ENCODE measurements at places on chromosomes 5 and 9.

- DNase-seq: no peak
These were observed 62.9 kb downstream of the HSD17B4 start for GRCh38 chr5:119515192-119515591.

DNA sequence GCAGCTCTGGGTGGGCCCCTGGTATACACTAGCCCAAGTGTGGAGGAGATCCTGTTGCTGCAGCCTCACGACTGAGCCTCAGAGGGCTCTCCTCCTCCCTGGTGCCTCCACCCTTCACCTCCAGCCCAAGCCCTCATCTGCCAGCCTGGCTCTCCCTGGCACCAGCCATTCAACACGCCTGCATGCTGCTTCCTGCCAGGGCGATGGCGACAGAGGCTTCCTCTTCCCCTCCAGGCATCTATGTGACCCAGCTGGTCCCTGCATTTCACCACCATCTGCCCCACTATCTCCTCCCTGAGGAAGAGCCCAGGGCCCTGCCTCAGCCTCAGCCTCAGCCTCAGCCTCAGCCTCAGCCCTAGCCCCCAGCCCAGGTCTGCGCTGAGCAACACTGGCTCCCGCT lies 54.8 kb upstream of the ANGPTL2 start:
- DNase-seq: no peak

DNA sequence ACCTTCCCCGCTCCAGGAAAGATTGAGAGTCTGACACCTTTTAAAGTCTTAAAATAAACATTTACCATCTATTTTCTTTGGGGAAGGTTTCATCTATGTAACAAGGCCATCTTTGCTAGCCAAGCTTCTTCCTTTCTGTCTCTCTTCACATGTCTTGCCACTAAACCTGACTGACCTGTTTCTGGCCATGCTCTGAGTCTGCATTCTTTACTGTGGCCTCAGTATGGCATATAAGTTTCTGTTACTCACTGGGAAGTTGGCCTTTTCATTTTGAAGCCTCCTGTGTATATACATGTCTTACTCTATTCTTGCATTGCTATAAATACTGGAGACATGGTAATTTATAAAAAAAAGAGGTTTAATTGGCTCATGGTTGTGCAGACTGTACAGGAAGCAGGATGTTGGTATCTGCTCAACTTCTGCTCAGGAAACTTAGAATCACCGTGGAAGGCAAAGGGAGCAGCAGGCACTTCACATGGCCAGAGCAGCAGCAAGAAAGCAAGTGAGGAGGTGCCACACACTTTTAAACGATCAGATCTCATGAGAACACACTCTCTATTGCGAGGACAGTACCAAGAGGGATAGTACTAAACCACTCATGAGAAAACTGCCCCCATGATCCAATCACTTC lies 48.1 kb downstream of the KCNV2 start:
- DNase-seq: no peak

DNA sequence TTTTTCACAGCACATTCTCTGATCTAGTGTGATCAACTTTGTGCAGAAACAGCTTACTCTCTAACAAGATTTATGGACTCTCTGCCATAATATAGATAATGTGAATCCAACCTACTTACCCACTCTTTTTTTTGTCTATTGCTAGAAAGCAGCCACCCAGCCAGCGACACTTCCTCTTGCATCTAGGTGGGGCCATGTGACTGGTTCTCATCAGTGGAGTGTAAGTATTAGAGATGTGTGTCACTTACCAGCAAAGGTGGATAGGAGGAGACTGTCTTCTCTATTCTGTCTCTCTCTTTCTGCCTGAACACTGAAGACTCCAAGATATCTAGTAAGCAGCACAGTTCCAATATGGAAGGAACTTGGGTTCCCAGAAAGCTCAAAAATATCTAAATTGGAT lies 174.8 kb downstream of the MCTP1 start:
- DNase-seq: no peak

DNA sequence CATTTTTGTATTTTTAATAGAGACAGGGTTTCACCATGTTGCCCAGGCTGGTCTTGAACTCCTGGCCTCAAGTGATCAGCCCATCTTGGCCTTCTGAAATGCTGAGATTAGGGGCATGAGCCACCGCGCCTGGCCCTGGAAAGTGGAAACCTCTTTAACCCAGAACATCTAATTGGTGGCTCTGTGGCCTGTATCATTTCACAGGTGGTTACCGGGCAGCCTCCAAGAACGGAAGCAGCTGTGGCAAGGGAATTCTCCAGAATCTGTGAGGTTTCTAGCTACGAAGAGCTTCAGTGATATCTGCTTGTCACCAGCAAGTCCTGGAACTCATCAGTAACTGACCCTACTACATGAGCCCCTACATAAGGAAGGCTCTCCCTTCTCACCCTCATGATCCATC lies 194.9 kb downstream of the DCP2 start:
- no peak for DNase-seq

- DNase-seq: no peak
These were observed 5.3 kb upstream of the MEF2C start for GRCh38 chr5:88888291-88888690.

DNA sequence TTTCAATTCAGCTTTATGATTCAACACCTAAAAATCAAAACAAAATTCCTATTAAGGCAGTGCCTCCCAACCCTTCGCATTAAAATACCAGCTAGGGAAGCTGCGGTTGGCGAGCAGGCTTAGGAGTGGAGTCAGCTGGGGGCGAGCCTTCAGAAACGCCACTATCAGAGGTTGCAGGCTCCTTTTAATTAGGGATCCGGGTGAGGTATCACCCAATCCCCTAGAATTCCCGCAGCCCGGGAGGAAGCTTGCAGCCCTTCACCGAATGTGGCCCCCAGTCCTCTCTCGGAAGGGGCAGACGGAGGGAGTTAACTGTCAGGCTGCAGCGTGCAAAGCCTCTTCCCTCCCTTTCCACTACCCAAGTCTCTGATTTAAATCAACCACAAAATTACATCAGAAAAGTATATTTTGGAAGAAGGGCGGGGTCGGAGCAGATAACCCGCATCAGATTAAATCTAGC lies 1.7 kb downstream of the STC2 start:
- DNase-seq: no peak

GRCh38 chr9:6590334-6590733 lies 55.2 kb downstream of the GLDC start:
- DNase-seq: no peak

GRCh38 chr9:22617156-22617555 lies 170.5 kb downstream of the DMRTA1 start:
- DNase-seq: no peak

DNA sequence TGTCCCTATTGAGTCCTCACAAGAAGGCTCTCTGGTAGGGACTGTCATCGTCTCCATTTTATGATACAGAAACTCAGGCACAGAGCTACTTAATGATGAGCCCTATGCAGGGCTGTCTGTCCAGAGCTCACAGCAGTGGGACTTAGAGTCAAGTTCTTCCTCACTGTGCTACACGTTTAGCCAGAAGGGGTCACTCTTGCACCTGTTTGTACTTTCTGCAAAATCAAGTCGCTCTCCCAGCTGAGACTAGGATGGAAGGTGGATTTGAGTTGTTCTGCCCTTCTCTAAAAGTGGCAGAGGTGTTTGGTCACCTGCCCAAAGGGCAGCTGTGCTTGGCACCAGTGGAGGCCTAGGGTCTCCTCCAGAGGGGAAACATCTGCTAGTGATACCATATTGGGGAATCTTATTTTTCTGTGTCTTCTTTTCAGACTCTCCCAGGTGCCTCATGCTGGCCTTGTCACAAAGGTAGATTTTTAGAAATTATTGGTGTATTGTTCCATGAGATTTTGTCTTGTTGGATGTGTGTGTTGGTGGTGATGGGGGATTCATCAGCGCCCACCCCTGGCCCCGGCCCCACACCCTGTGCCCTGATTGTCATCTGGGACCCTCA lies 104.2 kb downstream of the PPARGC1B start:
- no peak for DNase-seq

DNA sequence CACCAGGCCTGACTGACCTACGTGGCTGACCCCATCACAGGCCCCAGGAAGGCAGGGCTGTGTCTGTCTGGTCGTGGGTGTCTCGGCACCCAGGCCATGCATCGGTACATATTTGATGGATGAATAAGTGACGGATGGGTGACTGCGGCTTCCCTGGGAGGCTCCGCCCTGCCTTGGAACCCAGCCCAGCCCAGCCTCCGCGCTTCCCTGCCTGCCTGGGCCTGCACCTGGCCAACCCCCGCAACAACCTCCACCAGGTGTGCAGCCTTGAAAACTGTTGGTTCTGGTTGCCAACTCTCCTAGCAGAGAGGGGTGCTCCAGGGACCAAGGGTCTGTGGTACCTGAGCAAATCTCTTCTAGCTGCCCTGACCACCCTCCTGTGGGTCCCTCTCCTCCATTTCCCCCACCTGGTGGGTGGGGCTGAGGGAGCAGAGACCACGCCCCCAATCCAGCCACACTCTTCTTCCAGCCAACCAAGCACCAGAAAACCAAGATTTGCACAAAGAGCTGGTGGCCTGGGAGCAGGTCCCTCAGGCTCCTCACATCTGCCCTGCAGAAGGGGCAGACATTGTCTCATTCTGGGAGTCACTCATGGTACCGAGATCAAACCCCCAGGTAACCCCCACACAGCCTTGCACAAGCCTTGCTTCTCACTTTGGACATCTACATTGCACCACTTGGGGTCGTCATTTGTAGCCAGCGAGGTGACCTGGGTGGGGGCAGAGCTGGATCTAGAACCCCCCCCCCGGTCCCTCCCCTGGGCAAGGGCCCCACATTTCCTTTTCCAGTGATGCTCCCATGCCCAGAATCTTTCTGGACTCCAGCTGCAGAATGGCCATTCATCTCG lies 100.6 kb upstream of the IER5L start:
- DNase-seq: peak; percentile 12

DNA sequence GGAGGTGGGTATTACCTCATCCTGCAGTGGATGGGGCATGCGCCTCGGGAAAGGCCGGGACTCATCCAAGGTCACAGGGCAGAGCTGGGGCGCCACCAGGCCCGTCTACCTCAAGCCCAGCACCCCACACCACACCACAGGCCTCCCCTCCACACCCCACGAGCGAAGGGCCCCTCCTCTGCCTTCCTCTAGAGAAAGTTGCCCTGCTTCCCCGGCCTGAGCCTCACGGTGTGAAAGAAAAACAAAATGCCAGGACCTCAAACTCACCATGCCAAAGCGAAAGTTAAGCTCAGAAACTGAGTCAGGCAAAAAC lies 161.1 kb downstream of the COL23A1 start:
- DNase-seq: no peak

DNA sequence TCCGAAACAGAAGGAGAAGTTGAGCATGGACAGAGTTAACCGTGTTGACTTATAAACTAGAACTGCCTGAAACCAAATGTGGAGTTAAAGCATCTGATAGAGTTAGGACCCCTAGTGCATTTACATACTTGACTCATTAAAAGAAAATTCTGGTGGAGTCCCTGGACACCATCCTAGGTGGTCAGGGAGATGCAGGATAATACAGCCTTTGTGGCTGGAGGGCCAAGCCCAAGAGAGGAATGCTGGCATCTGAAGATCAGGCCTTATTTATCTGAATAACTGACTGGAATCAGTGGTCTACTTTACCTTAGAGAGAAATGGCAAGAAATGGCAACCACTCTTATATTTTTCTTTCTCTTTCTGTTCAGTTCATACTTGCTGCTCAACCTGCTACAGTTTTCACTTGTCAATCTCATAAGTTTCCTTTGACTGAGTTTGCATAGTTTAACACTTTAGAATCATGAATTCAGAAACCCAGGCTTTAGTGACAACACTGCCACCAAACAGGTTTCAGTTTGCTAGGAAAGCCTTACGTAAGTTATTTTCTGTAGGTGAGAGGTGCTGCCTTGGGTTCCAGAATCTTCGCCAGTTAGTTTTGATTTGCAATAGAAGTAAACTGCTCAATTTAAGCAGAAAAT lies 10.2 kb downstream of the CMYA5 start:
- DNase-seq: no peak

- no peak for DNase-seq
These were observed 24.4 kb upstream of the GRAMD2B start for GRCh38 chr5:126398791-126399190.

DNA sequence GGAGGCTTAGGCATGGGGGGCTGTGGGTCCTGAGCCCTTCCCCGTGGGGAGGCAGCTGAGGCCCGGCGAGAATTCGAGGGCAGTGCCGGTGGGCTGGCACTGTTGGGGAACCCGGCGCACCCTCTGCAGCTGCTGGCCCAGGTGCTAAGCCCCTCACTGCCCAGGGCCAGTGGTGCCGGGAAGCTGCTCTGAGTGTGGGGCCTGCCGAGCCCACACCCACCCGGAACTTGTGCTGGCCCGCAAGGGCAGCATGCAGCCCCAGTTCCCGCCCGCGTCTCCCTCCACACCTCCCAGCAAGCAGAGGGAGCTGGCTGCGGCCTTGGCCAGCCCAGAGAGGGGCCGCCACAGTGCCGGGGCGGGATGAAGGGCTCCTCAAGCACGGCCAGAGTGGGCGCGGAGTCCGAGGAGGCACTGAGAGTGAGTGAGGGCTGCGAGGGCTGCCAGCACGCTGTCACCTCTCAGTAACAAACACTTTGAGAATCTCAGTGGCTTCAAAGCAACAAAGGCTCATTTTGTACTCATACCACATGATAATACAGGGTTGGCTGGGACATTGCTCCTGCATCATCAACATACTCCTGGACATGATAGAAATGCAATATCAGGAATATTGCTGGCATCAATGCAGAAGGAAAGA lies 265.7 kb upstream of the ANKRD55 start:
- no peak for DNase-seq

DNA sequence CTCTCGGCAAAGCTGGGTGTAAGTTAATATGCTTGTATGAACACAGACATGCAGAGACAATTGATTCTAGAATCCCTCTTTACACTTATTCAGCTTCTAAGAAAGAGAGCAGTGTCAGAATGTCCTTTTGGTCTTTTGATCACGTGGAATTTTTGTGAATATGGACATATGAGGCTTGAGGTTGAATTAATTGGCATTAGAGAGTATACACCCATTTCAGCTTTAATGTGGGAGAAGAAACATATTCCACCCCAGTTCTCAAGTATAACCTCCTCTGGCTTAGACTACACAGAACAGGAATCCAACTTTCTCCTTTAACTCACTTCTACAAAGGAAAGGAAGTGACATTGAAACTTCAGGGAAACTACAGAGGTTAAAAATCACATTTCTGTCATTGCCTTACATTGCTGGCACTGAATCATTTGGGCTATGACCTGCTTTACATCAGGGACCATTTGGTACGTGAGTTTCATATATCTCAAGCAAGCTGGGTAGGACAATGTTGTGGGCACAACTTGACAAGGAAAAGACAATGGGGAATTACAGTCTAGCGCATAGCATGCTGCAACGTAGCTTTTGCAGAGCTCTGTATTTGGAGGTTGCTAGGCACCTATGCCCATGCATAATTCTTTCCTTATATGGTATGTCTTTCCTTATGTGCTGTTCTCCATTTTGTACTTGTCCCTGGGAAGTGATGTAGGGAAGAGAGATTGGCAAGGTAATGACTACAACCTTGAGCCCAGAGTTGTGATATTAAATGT lies 19.5 kb downstream of the DAB2 start:
- DNase-seq: no peak

GRCh38 chr5:146770980-146771379 lies 107.6 kb downstream of the PPP2R2B start:
- no peak for DNase-seq

DNA sequence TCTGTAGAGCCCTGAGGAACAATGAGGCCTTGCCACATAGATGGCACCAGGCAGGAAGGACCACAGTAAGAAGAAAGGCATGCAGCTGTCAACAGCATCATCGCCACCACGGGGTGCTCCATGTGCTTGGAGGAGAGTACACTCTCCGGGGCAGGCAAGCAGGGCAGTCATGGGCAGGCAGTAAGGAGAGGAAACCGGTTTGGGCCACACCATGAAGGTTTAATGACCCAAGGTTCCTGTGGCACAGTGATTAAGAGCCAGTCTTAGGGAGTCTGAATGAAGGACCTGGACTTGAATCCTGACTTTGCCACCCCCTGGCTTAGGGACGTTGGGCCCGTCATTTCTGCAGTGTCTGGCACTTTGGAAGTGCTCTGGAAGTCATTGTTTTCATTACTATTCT lies 80.6 kb upstream of the ZBTB43 start:
- no peak for DNase-seq

Data from omental fat pad (tissue), 4 donors.